ENCODE measurements at places on chromosomes 11 and 22.

DNA sequence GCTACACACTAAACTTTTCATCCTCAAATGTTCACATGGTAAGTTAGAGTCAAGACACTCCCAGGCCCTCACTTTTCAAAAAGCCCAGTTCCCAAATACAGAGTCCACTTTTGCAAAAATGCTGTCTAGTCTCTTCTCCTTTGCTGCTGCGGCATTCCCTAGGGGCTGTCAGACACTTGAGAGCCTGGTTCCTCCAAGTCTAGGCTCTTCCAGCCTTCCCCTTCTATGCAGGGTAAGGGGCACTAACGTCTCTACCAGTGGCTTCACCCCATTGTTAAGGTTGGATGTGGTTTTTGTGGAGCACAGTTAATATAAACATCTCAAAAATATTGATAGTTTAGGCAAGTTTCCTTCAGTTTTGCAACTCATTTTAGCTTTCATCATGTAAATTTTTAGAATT, 181.5 kb downstream of the KIF18A start:
- DNase-seq = no peak

DNA sequence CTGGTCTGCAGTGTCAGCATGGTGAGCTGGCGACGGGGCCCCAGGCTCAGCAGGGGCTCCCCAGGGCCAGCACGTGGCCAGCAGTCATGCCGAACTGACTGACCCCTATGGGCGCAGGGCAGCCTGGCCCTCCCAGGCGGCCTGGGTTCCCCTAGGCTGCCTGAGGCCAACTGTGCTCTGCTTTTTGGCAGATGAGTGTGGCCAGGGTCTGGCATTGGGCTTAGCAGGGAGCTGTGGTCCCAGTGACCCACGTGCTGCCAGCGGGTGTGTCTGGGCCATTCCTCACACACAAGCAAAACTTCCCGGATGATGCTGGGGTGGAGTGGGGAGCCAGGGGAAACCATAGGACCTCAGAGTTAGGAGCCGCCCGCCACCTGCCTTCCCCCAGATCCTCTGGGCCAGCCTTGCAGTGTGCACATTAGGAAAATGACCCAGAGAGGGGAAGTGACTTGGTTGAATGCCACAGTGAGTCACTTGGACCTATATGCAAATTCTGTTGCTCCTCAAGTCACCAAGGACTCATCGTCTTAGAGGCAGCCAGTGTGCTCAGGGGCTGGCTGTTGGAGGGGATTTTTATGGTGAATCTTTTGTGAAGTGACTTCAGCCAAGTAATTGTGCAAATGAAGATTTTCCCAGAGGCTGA, 6.5 kb downstream of the ADORA2A start:
- no peak for DNase-seq

DNA sequence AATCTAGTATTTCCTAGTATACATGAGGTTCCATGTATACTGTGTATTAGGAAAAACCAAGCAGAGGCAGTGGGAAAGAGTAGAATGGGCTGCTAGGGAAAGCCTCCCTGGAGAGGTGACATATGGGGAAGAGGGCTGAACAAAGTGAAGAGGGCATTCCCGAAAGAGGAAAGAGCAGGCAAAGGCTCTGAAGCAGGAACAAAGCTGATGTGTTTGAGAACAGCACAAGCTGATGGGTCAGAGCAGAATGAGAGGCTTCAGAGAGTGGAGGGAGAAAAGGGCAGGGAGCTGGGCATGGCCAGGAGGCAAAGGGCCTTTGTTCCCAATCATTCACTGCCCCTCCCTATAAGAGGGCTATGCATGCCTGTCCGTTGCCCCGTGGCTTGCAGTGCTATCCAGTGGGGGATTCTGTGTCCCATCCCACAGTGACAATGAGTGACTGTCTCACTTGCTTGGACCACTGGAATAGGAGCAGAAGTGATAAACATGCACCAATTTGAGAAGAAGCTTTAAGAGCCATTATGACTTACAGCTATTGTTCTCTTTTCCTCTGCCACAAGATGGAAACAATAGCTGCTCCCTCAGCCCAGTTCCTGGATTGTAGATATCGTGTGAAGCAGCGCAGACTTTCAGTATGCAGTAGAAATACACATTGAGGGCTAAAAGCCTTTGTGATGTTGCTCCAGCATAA, 39.6 kb downstream of the GALNT18 start:
- no peak for DNase-seq

DNA sequence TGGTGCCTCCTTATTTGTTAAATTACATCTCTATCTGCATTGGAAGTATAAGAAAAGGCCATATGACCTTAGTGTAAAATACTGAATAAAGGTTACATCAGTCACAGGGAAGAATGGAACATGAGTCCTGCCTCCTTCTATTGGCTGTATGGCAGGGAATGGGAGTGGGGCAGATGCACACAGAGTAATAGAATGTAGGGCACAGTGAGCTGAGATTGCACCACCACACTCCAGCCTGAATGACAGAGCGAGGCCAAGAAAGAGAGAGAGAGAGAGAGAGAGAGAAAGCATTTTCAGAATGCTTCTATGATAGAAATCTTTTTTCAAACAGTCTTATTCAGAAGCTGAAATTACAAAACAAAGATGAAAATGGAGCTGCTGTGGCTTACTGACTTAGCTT, 58.8 kb downstream of the SLN start:
- DNase-seq = no peak

DNA sequence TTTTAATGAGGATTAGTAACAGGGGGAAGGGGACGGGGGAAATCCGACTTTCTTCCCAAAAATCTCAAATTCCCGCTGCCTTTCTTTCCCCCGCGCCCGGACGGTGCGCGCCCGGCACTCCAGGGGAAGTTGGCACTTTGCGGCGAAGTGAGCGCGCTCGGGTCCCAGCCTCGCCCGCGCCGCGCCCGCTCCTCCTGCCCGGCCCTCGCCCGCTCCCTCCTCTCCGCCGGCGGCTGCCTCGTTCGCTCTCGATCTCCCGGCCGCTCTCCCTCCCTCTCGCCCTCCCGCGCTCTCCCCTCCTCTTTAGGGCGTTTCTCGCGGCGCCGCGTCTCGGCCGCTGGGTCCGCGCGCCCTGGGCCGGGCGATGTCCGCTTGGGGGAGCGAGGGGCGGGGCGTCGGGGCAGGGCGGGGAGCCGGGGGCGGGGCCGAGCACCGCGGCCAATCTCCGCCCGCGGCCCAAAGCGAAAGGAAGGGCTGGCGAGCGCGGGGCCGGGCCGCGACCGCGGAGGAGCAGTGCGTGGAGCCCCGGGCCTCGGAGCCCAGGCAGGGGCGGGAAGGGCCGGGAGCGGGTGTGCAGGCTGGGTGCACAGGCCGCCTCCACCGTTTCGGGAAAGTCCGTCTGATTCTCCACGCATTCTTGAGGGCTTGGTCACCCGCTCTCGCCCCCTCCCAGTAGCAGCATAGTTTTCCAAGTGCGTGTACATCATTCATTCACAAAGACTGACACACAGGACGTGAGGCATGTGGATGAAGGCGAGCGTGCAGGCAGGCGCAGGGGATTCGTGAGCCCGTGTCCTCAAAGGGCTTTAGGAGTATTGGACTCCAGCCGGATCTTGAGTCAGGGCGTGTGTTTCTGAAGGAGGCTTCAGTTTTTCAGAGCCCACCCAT, 65.1 kb downstream of the ETS1 start:
- peak; percentile 81 for DNase-seq

Measured in CD4-positive, alpha-beta memory T cell (primary cell).